ENCODE measurements at places on chromosomes 2 and 18.

- DNase-seq: no peak
Observed at GRCh38 chr2:30230497-30231211, 680 bp upstream of the LBH start.

DNA sequence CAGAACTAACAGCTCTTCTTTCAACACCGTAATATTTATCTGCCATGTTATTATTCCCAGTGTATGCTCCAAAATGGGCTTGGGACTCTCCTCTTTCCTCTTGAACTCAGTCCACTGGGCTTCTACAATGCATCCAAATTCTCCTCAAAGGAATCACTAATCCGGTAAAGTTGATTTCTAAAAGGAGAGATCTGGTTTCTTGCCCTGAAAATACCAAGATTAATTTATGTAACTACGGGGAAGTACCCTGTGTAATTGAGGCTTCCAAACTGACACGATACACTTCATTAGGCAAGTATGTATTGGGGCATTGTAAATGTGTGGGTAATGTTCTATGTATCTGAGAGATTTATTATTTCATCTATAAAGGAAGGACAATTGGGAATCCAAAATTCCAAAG is 5.7 kb downstream of the NCKAP5 start:
- no peak for DNase-seq

DNA sequence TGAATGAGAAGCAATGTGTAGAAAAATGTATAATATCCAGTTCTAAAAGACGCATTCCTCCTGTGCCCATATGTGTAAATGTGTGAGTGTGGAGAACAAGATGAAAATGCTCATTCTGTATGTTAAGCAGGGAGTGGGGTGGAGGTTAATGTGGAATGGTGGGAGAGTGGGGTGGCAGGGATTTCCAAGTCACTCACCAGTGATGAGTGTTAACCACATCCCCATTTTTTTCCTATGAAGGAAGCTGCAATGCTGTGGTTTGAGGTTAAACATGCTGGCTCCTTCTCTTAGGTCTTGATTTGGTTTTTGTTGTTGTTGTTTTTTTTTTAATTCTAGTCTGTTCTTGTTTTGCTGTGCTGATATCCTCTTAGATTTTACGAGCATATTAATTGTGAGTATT is 169.4 kb downstream of the NEDD4L start:
- DNase-seq: no peak

GRCh38 chr2:231212329-231212845 is 14.0 kb downstream of the ARMC9 start:
- no peak for DNase-seq

DNA sequence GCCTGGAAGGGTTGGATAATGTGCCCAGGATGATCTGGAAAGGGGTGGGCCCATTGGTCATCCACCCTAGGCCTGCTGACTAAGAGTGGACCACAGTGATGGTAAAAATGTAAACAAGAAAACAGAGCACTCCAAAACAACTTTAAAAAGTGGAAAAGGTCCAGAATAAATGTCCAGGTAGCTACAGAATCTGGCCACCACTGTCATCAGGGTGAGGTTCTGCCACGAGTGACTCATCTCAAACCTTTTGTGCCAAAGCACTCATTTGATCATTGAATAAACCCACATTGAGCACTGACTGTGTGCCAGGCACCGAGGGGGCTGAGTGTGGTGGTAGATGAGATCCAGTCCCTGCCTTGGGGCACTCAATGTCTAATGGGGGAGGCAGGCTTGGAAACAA is 64.9 kb downstream of the EMX1 start:
- no peak for DNase-seq

Data from HFF-Myc (cell line).